Stimulated activated naive CD8-positive, alpha-beta T cell treated with anti-CD3 and anti-CD28 coated beads, Interleukin-15, Interleukin-2, amounts not matched to agents 100 U/mL and 50 U/mL, for 24 hours (primary cell): ENCODE measurements at places on chromosomes 7 and 10.

GRCh38 chr7:133310232-133310862 lies 57.5 kb downstream of the EXOC4 start:
- DNase-seq = no peak

GRCh38 chr10:110993024-110993693 lies 73.8 kb downstream of the SHOC2 start:
- no peak for DNase-seq

DNA sequence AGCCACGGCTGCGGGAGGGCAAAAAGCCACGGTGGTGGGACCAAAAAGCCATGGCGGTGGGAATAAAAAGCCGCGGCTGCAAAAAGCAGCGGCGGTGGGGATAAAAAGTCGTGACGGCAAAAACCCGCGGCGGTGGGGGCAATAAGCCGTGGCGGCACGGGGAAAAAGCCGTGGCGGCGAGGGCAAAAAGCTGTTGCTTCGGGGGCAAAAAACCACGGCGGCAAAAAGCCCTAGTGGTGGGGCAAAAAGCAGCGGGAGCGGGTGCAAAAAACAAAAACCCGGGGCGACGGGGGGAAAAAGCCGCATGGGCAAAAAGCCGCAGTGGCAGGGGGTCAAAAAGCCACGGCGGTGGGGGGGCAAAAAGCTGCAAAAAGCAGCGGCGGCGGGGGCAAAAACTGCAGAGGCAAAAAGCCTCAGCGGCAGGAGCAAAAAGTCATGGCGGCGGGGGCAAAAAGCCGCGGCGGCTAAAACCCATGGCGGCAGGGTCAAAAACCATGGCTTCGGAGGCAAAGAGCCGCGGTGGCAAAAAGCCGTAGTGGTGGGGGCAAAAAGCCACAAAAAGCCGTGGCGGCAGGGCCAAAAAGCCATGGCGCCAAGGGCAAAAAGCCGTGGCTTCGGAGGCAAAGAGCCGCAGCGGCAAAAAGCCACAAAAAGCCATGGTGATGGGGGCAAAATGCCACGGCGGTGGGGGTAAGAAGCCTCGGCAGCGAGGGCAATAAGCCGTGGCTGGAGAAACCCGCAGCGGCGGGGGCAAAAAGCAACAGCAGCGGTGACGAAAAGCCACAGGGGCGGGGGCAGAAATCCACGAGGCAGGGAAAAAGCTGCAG lies 525.8 kb downstream of the ZNF33B start:
- no peak for DNase-seq

DNA sequence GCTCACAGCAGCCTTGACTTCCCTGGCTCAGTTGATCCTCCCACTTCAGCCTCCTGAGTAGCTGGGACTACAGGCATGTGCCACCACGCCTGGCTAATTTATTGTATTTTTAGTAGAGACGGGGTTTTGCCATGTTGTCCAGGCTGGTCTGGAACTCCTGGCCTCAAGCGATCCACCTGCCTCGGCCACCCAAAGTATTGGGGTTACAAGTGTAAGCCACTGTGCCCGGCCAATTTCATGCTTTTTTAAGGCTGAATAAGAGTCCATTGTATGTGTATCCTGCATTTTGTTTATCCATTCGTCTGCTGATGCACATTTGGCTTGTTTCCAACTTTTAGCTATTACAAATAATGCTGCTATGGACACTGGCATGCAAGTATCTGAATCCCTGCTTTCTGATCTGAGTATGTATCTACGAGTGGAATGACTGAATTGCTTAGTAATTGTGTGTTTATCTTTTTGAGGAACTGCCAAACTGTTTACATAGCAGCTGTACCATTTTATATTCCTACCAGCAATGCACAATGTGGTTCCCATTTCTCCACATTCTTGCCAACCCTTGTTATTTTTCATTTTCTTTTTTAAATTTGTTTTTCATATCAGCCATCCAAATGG lies 37.3 kb upstream of the TPST1 start:
- no peak for DNase-seq

DNA sequence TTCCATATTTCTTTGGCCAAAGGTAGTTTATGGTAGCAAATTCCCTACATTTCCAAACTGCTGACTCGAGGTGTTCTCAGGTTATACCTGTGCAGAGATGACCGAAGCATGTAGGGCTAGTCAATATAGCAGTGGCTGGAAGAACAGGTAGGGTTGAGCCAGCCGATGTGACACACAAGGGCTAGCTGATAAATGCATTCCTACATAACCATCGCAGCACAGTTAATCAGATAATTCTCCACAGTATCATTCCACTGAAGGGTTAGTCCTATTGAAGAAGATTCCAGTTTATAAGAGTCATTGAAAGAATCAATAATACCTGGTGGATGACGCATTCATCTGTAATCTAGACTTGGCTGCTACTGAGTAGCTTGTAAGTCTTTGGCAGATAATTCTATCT lies 220.0 kb downstream of the KIF20B start:
- no peak for DNase-seq

DNA sequence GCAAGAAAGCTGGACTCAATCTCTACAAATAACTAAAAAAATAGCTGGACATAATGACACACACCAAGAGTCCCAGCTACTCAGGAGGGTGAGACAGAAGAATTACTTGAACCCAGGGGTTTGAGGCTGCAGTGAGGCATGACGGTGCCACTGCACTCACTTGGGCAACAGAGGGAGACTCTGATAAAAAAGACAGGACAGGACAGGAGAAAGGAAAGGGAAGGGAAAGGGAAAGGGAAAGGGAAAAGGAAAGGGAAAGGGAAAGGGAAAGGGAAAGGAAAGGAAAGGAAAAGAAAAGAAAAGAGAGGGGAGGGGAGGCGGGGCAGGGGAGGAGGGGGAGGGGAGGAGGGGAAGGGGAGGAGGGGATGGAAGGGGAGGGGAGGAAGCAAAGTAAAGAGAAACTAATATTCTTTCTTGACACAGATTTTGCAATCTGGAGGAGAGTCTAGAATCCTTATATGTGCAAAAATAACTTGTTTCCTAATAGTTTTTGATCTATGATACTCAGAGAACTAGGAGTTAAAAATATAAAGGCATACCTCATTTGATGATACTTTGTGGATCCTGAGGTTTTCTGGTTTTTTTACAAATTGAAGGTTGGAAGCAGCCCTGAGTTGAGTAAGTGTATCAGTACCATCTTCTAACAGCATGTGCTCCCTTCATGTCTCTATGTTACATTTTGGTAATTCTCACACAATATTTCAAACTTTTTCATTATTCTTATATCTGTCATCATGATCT lies 8.0 kb downstream of the SAR1A start:
- DNase-seq = no peak

DNA sequence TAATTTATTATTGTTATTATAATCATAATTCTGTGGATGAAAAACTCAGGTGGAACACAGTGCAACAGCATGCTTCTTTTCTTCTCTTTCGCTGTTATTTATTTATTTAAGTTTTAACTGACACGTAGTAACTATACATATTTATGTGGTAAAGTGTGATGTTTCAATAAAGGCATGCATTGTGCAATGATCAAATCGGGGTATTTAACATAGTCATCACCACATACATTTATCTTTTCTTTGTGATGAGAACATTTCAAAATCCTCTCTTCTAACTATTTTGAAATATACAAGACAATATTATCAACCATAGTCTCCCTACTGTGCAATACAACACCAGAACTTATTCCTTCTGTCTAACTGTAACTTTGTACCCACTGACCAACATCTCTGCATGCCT lies 152.5 kb upstream of the LYZL1 start:
- no peak for DNase-seq

DNA sequence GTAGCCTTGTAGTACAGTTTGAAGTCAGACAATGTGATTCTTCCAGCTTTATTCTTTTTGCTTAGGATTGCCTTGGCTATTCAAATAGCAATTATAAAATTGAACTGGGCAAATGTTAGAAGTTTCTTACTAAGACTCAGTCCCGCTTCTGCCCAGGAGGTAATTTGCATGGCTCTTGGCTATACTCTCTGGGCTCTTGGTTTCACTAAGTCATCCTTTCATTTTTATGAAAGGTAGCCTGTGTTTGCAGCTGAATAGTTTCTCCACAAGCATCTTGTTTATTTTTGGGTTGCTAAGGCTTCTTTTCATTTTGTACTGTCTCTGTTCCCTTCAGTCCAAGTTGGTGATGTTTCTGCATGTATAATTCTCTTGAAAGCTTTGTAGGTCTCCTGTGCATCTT lies 340.6 kb downstream of the SH2D4B start:
- no peak for DNase-seq

- DNase-seq = peak; percentile 15
Observed at GRCh38 chr7:50781381-50782293, 1.1 kb downstream of the GRB10 start.

DNA sequence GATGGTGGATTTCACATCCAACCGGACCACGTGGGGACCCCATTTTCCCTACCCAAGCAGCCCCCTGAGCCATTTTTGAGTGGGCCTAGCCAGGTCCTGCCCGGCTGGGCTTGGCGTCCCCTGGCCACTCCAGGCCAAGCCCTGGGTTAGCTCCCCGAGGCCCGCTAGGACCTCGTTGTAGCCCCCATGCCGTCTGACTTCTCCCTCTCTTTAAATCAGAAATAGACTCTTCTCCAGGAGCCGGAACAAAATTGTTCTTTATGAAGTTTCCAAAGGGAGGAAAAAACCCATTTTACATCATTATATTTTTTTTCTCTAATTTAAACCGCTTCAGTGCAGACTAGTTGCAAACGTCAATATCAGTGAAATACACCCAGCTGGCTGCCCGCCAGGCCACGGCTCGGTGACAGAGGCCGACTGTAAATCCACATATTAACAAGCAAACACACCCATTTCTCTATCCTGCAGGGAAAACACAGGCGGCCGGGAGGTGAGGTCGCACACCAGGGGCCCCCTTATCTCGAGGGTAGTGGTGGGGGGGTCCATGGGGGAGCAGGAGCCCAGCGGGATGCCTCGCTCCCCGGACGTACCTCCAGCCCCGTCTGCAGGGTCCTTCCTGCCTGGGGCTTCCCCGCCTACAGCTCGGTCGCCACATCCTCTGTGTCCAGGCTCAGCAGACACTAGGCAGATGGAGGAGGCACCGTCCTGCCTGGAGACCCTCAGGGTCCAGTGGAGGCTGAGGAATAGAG lies 72.7 kb downstream of the ELFN1 start:
- peak; percentile 40 for DNase-seq

GRCh38 chr7:43792471-43793150 lies 34.1 kb downstream of the BLVRA start:
- DNase-seq = no peak

DNA sequence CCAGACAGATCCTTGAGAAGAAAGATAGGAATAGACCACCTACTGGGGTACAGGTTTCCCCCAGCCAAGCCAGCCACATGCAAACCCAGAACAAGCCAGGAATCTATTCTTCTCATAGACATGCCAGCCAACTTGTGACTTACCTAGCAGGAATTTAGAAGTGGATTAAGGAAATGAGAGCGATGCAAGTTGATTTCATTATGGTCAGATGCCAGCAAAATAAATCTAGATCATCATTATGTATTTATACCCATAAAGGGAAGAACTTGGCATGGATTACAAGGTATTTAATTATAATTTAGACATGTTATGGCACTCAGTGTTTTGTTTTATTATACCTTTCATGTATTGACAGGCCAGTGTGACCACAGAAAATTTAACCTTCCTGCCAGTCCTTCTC lies 32.8 kb downstream of the SLC35G1 start:
- DNase-seq = no peak

DNA sequence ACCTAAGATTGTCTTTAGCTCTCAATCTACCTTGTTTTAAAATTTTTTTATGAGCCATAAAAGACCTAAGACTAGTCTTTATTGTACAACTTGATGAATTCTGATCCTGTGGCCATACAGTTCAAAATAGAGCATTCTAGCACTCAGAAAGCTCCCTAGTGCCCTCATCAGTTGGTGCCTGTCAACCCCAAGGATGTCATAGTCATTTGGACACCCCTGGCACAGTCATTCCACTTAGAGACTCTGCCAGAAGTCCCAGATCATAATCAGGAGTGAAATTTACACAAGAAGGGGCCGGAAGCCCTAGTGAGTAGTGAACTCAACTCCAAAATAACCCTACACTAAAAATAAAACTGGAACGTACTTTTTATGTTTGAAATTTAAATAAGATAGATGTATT lies 80.0 kb upstream of the INSIG1 start:
- DNase-seq = no peak

- no peak for DNase-seq
Observed at GRCh38 chr7:134780166-134780828, 863 bp downstream of the CALD1 start.

DNA sequence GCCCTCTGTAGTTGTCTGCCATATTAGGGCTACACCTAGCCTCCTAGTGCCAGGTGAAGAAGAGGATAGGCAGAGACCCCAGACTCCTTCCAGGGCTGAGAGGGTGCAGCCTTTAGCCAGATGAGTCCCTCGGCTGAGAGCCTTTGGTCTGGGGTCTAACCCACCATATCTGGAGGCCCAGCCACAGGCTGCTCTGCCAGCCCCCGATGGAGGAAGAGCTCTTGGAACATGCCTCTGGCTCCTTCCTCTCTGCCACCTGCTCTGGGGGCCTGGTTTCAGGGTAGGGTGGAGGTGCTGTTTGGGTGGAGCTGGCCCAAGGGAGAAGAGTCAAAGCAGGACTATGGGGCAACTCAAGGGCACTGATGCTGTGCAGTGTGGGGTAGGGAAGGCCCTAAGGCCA lies 1.4 kb downstream of the LRRC18 start:
- DNase-seq = no peak

- peak; percentile 87 for DNase-seq
Observed at GRCh38 chr10:79331709-79332108, 15.6 kb upstream of the PPIF start.

DNA sequence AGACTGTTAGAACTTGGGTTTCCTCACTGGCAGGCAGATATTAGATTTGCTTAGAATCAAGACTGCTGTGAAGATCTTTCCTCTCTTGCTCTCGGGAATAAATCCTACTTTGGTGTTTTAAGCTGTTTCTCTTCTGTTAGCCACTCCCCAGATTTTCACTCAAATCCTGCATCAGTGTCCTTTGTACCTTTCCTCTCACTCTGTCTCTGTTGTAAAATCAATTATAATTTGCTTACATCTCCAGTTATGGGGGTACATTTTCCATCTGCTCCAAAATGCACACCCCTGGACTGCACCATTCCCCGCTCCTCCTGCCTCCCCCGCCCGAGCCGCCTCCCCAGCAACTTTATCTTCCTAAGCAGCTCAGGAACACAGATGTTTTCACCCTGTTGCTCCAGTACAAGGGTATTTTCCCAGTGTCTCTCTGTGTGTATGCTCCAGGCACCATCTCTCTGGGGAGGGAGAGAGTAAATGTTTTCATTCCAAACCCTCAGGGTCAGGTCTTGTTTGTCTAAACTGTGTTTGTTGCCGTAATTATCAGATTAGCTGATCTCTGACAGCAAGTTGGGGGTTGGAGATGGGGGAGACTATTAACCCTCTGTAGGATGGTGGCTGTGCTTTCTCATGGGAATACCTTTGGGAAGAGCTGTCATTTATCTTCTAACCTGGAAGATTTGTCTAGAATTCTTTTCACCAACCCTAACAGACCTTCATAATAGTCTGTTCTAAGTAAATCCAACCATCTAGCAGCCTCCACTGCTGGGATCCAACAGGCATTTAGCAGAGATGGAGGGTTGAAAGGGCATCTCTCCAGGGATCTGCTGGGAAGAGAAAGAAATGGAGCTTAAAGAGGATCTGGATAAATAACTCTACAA lies 20.4 kb upstream of the GOT1 start:
- no peak for DNase-seq
